ENCODE measurements at places on chromosomes 6 and 20.

DNA sequence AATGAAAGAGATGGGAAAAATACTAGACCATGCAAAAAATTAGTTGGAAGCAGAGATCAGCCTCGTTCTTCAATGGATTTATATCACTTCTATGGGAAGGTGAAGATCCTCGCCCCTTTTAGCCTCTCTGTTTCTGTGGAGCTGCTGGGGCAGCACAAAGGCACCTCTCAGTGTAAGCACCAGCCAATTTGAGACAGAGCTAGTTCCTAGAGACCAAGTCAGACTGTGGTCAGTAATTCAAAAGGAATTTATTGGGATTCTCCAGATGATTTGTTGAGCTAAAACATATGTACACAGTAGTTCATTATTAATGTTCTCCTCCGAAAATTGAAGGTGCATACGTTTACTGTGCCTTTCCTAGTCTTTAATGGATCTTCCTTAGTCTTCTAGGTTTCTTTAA is 42.4 kb downstream of the SCGN start:
- no peak for DNase-seq

DNA sequence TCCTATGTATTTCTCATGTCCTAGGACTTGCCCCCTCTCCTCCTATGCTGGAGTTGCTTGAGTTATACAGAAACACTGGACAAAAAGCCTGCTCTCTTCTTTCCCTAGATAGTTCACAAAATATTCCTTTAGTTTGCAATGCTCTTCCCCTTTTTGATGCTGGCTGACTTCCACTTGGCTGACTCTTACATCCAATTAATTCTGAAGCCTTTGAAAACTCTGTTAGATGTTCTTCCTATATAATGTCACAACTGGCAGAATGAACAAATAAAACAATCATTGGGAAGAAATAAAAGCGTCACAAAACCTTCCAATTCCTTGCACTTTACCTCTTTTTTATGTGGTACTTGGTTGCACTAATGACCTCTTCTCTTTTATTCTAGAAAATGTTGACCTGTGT is 253.8 kb upstream of the CITED2 start:
- no peak for DNase-seq

DNA sequence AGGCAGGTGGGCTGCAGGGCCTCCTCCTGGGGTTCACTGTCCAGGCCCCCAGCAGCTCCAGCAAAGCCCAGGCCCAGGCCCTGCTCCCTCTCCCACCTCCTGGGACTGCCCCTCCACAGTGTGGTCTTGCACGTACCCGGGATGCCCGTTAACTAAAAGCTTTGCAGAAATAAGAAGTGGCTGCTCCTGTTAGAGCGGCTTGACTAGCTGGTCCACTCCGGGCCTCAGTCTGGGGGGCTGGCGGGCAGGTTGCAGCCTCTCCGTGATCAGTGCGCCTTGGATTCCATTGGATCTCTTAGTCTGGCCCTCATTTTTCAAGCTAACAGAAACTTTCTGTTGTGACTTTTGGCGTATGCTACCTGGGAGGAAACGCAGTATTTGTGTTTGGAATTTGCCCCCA is 26.9 kb downstream of the SLCO4A1 start:
- no peak for DNase-seq

DNA sequence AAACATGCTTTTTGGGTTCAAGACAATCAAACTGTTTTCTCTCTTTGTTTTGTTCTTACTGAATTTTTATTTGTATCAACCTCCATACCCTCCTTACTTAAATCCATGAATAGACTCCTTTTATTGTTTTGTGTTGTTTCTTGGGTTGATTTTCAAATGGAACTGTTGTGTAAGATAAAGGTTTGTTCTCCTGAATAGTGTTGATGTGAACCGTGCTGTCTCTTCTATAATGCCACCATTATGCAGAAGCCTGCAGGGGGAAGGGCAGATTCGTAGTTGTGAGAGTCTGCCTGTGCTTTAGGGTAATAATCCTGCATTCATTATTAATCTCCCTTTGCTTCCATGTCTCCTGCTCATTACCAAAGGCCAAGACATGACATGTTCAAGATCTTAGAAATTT is 105.9 kb downstream of the CDKAL1 start:
- no peak for DNase-seq

GRCh38 chr20:6828794-6829423 is 61.4 kb downstream of the BMP2 start:
- peak; percentile 4 for DNase-seq

GRCh38 chr6:37759221-37760144 is 60.0 kb upstream of the ZFAND3 start:
- no peak for DNase-seq

DNA sequence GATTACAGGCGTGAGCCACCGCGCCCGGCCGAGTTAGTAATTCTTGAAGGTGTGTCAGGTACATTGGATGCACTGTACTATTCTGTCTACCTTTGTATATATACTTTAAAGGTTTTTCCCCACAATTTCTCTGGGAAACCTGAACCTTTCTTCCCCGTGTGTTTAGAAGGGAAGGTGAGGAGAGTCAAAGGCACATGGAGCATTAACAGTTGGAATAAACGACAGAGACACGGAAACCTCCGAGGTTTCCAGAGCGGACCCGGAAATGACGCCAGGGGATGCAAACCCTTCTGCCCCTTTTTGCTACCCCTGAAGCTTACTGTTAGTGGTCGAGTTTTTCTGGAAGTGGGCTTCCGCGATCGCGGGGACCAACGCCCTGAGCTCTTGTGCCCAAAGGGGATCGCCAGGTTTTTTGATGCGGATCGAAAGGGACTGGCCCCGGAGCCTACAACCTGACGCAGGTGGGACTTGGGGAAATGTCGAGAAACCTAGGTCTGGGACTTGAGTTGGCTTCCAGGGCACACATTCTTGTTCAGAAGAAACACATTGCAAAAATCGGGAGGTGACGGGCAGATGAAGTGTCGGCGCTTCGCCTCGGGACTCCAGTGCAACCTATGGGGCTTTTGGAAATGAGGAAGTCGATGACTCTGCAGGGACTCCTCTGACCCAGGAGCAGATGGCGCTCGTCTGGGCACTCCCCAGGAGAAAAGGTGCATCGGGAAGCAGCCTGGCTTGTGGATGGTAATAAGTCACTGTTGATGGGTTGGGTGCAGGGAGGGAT is 218.2 kb downstream of the OR2B2 start:
- no peak for DNase-seq

- DNase-seq, result no peak
These were observed 5.8 kb downstream of the IFNGR1 start for GRCh38 chr6:137213331-137213740.

GRCh38 chr20:56955680-56956079 is 310.8 kb downstream of the BMP7 start:
- DNase-seq, result no peak

- DNase-seq, result no peak
These were observed 655.4 kb upstream of the PTCHD4 start for GRCh38 chr6:48766349-48766748.

Measured in GM04503 (cell line).